Brain pericyte (primary cell): ENCODE measurements at places on chromosomes 4 and X.

- no peak for DNase-seq
These were observed 421.7 kb upstream of the INTU start for GRCh38 chr4:127210893-127211649.

DNA sequence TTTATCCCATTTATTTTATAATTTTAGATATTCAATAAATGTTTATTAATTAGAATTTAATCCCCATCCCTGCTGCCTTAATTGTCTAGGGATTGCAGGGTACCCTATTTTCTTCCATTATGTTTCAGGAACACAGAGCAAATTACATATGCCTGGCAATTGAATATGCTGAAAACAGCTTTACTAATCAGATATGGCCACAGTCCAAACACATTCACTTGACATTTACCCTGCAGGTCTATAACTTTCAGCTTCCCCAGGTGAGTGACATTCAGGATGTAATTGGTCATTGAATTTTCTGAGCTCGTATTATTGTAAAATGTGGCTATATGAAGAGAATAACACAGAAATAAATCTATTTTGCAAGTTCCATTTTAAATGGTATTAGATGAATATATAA, 218.7 kb upstream of the NDST4 start:
- DNase-seq, result no peak

DNA sequence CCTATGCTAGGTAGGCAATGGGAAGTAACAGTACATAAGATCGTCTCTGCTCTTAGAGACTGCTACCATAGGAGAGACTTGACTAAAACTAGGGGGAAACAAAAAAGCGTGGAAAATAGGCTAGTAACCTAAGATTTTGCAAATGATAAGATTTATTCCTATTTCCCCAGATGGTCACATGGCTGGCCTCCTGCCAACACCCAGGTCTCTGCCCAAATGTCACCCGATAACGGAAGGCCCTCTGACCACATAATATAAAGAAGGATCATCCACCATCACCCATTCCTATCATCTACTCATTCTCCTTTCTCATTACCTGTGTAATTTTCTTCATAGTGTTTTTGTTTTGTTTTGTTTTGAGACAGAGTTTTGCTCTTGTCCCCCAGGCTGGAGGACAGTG, 4.7 kb downstream of the LAMP2 start:
- DNase-seq, result no peak

- no peak for DNase-seq
These were observed 207.5 kb downstream of the REPS2 start for GRCh38 chrX:17154001-17154400.

GRCh38 chr4:100165809-100166208, 24.5 kb downstream of the DDIT4L start:
- no peak for DNase-seq

- no peak for DNase-seq
These were observed 123.6 kb upstream of the MID1 start for GRCh38 chrX:10744007-10744406.

- DNase-seq, result no peak
These were observed 2.4 kb upstream of the GPR82 start for GRCh38 chrX:41721590-41721989.

- no peak for DNase-seq
These were observed 159.8 kb downstream of the SLC4A4 start for GRCh38 chr4:71498625-71499024.

DNA sequence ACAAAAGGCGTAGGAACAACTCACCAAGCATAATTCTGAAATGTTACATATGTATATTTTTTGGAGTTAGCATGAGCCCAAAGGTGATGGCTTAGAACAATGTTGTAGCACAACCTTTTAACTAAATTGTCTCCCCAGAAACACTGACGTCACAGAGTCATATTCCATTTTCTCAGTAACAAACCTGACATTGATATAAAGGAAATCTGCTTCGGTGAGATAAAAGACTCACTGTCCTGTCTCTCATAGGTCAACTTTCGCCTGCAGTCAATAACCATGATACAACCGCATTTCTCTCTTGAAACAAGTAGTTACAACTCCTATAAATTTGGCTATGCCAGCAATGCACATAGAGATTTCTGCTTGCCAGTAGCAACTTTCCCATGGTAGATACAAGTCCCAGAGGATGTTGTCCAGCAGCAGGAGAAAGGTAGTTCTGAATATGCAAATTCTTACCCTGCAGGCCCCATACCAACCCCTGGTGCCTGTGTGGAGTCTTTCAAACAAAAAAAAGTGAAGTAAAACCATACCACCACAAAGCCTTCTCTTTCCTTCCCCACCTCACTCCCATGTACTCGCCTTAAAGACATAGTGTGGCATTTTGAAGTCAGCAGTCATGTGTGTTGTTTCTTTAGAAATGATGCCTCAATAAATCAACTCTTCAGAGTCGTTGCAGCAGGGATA, 47.9 kb downstream of the MTM1 start:
- no peak for DNase-seq

GRCh38 chr4:156583265-156583664, 388.3 kb downstream of the PDGFC start:
- DNase-seq, result no peak

DNA sequence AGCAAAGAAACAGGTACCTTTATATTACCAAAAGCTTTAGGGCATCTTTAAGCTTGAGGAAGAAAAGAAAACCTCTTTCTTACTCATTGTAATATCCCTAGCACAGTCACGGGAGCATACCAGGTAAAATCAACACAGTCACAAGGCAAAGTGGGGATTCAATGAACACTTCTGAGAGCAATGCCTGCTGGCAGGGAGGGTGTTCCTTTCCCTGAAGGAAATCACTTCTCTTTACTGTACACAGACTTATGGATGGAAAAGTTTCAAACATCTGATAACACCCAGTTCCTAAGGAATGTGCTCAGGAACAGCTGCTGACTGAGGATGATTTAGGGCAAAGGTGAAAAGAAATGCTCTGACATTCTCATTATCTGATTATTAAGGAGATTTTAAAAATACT, 94.8 kb downstream of the MAML3 start:
- no peak for DNase-seq

GRCh38 chr4:156109943-156110900, 156.6 kb upstream of the CTSO start:
- no peak for DNase-seq

- no peak for DNase-seq
These were observed 1395.7 kb downstream of the PCDH18 start for GRCh38 chr4:136136601-136137000.

DNA sequence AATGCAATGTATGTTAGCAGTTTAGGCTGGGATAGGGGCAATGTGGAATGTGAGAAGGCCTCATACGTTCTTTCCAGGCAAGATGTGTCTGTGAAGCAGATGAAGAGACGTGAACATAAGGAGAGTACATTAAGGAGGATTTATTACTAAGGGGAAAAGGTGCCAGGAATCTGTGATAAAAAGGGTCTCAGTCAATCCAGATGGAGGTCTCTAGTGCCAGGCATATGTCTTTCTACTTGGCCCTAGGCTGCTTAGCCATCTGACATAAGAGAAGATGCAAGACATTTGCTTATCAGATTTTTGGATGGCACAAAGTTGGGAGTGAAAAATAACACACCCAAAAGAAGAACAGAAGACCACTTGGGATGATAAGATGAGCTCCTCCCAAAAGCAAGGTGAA, 93.0 kb upstream of the PRKG2 start:
- no peak for DNase-seq

- no peak for DNase-seq
These were observed 33.8 kb upstream of the FGFR3 start for GRCh38 chr4:1759170-1759817.

GRCh38 chr4:6858997-6859396, 50.6 kb upstream of the TBC1D14 start:
- no peak for DNase-seq

DNA sequence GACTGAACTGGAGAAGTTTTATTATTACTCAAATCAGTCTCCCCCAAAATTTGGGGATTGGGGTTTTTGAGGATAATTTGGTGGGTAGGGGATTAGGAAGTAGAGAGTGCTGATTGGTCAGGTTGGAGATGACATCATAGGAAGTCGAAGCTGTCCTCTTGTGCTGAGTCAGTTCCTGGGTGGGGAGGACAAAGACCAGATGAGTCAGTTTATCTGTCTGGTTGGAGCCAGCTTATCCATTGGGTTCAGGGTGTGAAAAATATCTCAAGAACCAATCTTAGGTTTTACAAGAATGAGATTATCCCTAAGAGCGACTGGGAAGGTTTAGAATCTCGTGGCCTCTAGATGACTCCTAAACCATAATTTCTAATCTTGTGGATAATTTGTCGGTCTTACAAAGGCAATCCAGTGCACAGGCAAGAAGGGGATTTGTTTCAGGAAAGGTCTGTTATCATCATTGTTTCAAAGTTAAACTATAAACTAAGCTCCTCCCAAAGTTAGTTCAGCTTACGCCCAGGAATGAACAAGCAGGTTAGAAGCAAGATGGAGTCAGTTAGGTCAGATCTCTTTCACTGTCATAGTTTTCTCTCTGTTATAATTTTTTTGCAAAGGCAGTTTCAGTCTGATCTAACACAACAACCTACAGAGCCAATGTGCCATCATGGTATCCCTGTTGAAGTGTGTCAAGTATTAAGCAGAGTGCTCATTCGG, 274.5 kb downstream of the SLC7A11 start:
- no peak for DNase-seq

- DNase-seq, result no peak
These were observed 9.4 kb downstream of the GPRIN3 start for GRCh38 chr4:89298155-89298554.
